ENCODE measurements at places on chromosomes 6 and 20.

GRCh38 chr6:111667931-111668330 is 62.3 kb upstream of the TRAF3IP2 start:
- DNase-seq: no peak

DNA sequence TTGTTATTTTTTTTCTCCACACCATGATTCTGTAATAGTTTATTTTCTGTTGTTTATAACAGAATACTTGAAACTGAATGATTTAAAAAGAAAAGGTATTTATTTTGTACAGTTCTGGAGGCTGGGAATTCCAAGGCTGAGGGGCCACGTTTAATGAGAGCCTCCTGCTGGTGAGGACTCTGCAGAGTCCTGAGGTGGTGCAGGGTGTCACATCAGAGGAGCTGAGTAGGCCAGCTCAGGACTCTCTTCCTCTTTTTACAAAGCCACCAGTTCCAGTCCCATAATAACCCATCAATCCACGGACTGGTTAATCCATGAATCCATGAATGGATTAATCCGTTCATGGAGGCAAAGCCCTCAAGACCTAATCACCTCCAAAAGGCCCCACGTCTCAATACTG is 71.6 kb downstream of the TFAP2A start:
- no peak for DNase-seq

DNA sequence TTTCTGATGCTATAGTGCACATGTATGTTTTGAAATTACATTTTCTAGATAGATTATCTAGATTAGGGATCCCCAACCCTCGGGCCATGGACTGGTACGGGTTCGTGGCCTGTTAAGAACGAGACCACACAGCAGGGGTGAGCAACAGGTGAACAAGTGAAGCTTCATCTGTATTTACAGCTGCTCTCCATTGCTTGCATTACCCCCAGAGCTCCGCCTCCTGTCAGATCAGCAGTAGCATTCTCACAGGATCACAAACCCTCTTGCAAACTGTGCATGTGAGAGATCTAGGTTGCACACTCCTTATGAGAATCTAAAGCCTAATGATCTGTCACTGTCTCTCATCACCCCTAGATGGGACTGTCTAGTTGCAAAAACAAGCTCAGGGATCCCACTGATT is 10.4 kb downstream of the CEP57L1 start:
- no peak for DNase-seq

- peak; percentile 49 for DNase-seq
Observed at GRCh38 chr6:24766680-24767462, 7.9 kb upstream of the GMNN start.

GRCh38 chr6:152207915-152208714 is 400.6 kb downstream of the ESR1 start:
- DNase-seq: no peak

GRCh38 chr6:149921361-149921760 is 1.6 kb downstream of the RAET1G start:
- DNase-seq: no peak

DNA sequence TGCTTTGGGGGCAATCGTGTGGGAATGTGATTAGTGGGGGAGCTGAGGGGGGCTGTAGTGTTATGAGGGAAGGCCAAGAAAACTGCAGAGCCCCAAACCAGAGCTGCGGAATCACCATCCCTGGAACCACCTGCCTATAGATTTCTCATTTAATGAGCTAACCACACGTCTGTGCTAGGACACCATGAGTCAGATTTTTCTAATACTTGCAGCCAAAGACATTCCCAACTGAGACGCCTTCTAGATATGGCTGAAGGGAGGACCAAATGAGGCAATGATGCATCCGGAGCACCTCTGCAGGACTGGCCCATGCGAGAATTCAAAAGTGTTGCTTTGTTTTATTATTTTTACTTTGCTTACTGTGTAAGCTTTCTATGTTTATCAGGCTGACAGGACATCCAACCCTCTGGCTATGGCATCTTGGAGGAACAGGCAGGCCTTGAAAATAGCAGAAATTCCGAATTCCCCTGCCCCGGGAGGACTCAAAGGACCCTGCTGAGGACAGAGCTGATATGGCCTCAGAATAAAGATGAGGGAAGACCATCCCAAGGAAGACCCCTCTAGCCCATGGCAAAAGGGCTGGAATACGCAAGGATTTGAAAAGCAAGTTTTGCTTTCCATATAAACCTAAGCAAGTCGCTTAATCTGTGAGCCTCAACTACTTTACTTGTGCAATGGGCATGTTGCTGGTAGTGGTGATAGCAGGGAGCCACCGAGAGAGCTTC is 3.1 kb upstream of the PTGIS start:
- no peak for DNase-seq

- DNase-seq: peak; percentile 9
Observed at GRCh38 chr20:32034581-32035425, 17.2 kb upstream of the HCK start.

- DNase-seq: no peak
Observed at GRCh38 chr20:57411406-57412283, 20.4 kb downstream of the RBM38 start.

- DNase-seq: no peak
Observed at GRCh38 chr6:159609652-159610178, 83.3 kb downstream of the SOD2 start.

GRCh38 chr6:128558924-128559323 is 38.5 kb upstream of the PTPRK start:
- DNase-seq: no peak

- no peak for DNase-seq
Observed at GRCh38 chr6:63543982-63544381, 28.3 kb upstream of the LOC128125822 start.

DNA sequence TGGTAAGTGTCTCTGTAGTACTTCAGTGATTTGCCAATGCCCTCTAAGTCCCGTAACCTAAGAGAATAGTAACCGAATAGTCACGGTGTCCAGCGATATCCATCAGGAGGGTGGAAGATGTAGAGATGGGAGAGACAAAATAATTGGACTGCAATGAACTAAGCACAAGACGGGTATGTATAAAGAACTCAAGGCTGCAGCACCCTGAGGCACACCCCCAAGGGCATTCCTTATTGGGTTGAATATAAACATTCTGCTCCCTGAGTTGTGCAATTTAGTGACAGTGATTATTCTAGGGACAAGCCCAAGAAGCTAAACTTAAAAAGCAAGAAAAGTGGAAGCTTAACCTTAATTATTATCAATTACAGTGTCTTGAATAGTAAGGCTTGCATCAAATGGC is 14.6 kb downstream of the DST start:
- no peak for DNase-seq

DNA sequence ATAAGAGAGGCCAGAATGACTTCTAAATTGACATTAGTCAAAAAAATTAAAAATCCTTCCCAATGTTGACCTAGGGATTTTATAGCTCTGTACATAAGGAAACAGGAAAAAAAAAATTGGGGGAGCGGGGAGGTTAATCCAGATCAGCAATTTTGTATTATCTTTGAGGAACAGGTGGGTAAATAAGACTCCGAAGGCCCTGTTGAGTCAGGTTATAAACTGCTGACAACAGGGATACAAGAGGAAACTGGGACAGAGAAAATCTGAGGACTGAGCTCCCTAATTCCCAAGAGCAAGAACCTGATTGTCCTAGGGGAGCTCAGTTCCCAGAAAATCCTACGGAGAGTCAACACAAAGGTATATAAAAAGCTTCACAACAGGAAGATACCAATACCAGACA is 26.8 kb upstream of the CRIP3 start:
- no peak for DNase-seq

DNA sequence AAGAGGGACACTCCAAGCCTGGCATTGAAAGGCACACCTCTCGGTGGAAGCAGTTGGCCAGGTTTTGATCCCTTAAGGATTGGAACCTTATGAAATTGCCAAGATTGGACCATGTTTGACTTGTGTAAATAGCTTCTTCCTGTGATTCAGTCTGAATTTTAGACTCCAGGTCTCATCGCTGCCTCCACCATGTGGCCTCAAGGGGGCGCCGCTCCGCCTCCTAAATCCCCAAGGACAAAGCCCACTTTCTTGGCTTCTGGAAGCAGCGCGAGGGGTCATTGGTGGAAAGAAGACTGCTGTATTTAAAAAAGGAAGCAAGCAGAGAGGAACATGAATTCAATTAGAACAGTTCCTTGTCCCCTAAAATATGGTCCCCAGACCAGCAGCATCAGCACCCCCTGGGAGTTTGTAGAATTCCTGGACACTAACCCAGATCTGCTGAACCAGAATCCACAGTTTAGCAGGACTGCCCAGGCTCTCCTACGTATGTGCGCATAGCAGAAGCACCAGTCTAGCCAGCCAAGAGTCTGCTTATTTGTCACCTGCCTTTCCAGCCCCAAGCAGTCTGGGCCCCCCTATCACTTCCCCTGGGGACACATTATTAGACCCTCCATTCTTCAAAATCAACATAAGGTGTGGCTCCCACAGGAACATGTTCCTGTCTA is 108.5 kb downstream of the LY86 start:
- no peak for DNase-seq

- no peak for DNase-seq
Observed at GRCh38 chr6:42449917-42450476, 1.7 kb downstream of the TRERF1 start.

DNA sequence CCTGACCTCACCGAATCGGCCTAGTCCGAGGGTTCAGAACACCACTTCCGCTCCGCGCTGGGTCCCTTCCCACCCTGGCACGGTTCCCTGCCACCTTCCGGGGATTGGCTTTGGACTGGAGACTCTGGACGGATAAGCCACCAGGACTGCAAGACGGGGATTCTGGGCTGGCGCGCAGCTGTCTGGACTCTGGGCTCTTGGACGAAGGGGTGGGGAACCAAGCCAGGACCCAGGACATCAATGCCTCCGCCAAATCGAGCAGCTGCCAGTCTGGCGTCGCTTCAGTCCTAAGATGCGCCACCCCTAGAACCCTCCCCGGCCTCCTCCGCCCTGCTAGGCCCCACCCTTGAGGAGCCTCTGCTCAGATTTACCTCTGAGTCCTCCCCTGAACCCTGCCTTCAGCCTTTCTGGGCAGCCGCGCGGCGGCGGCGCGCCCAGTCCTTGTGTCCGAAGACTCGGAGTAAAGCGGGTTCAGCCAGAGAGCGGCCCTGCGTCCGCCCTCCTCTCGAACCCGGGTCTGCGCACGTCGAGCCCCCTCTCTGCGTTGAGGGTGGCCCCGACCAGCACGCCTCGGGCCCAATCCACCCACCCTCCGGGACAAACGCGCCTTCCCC is 1.2 kb downstream of the KCNK17 start:
- no peak for DNase-seq

DNA sequence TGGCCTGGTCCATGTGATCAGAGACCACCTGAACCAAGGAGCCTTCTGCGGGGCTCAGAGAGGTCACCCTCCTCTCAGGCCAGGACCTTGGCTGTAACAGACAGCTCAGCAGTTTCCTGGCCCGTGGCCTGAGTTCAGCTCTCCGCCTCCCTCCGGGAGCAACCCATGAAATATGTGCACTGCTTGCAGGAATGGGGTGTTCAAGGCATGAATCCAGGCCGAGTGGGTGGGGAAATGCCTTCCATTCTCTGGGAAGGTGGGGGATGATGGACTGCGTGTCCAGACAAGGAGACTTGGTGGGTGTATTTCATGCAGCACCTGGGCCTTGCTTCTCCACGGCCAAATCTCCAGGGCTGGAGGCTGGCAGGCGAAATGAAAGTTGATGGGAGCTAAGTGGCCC is 46.0 kb downstream of the SIRPA start:
- DNase-seq: no peak

DNA sequence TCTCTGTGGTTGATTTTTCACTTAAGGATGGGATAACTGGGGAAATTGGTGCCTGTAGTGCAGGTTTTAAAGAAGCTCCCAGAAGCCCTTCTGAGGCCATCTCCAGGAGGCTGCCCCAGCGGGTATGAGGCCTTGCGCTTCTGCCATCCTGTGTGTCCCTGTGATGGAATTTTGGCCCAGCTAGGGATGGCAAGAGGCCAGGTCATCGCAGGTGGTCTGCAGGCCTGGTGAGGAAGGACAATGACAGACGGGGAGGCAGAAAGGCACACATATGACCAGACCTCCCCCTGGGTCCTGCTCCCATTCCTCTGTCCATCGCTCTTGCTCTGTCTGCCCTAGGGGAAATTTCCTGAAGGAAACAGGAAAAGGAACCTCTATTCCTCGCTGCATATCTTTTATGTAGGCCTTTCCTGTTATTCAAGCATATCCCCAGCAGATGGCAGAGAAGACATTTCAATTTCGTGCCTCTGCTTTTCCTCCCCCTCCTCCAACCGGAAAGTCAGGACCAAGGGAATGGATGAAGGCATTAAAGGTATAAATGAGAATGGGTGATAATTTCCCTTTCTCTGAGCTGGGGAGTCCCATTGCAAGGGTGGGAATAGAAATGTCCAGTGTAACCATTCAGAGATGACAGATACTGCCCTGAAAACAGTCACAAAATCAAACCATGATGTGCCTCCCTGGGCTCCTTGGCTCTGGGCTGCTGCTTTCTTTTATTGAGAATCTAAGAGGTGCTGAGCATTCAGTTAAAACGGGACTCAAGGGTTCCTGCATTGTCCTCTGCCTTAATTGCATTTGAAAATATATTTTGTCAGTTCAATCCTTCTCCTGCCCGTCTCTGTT is 17.6 kb upstream of the HLA-F start:
- DNase-seq: peak; percentile 56

DNA sequence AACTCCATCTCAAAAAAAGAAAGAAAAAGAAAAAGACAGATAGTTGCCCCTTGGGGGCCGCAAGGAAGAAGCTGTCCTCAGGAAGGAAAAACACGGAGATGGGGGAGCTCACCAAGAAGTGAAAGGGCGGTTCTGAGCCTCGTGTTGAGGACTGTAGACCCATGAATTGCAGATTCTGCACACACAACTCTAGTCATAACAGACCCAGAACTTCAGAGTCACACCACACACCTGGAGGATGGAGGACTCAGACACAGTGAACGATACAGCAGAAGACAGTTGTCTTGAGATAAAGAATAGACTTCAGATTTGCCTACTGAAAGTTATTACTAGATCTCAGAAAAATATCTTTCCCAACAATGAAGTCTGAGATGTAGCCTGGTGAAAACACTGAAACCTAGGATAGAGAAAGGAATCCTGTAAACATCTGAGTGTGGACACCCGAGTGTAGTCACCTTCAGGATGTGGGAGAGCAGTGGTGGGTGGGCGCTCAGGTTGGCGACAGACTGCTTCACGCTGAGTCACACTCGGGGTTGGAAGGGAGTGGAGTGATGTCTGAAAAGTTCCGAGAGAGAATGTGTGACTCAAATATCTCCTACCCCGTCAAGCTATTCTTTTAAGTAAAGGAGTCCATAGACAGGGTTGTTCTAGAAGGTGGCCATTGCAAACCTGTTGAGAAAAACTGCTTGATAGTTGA is 88.1 kb downstream of the MAP3K4 start:
- peak; percentile 44 for DNase-seq

GRCh38 chr6:39339868-39340550 is 17.5 kb upstream of the KCNK16 start:
- DNase-seq: no peak

DNA sequence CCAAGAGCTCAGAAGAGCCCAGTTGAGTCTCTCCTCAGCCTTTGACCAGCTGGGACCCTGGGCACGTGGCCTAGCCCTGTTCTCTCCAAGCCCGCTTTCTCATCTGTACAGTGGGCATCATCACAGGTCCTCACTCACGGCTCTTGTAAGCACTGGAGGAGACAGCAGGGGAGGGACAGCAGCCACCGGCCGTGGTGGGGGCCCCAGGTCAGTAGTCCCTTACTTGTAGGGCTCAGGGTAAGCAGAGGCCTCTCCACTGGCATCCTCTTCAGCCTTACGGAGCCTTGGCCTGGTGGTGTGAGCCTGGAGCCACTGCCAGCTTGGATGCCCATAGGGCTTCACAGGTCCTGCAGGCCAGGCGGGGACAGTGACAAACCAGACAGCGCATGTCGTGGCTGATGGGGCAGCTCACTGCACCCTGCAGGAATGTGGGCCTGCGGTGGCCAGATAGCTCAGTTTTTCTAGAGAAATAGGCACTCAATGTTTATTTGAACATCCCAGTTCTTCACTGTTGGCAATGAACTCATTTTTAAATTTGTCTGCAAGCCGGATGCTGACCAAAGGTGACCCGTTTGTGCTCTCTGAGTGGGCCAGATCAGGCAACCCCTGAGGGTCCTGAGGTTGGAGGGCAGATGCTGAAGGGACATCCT is 65.1 kb downstream of the ADNP start:
- no peak for DNase-seq

Data from CD4-positive, alpha-beta T cell treated with Interleukin-21 for 1 hour (primary cell).